HAP-1 (cell line): ENCODE measurements at places on chromosomes 5 and 9.

- DNase-seq: no peak
These were observed 59.9 kb upstream of the PLPP1 start for GRCh38 chr5:55594671-55595070.

GRCh38 chr5:14766584-14766983, 102.1 kb downstream of the OTULIN start:
- no peak for DNase-seq

DNA sequence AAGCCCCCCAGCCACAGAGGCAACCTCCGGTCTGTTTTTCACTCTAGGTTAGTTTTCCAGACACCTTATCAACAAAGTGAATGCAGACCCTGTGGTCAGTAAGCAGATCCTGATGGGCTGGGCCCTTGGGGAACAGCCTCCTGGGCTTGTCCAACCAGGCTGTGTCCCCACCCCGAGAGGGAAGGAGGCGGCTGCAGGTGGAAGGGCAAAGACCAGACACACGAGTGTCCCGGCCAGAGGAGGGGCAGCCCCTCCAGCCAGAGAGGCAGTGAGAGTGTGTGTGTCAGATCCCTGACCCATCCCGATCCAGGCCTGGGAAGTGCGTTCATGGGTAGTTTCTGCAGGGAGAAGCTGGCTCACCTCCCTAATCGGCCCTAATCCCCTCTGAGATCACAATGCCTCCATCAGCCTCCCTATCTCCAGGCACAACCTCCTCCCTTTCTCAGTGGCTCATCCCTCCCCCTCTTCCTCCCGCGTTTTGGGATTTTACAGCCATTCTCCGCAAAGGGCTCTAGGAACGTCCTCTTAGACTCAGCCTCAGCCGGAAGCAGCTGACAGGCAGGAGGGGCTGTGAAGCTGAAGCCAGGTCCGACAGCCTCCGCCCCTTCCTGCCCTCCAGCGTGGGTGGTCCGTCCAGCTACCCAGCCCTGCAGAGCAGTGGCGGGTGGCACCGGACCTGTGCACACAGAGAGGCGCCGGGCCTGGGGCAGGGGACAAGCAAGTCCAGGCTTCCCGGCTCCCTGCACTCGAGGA, 9.7 kb downstream of the SLC12A7 start:
- DNase-seq: no peak

DNA sequence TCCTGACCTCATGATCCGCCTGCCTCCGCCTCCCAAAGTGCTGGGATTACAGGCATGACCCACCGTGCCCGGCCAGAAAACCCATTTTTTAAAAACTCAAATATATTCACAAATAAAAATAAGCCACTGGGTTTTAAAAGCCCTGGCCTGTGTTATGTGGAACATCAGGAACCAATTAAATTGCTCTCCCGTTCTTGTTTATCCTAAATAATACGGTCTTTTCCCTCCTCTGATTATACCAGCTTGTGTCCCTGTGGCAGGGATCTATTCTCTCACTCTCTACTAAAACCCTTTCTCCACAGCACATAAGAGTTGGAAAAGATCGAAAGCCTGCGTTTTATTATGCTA, 30.1 kb upstream of the LPAR1 start:
- DNase-seq: no peak

GRCh38 chr9:114291064-114291474, 31.8 kb upstream of the ORM1 start:
- peak; percentile 81 for DNase-seq

DNA sequence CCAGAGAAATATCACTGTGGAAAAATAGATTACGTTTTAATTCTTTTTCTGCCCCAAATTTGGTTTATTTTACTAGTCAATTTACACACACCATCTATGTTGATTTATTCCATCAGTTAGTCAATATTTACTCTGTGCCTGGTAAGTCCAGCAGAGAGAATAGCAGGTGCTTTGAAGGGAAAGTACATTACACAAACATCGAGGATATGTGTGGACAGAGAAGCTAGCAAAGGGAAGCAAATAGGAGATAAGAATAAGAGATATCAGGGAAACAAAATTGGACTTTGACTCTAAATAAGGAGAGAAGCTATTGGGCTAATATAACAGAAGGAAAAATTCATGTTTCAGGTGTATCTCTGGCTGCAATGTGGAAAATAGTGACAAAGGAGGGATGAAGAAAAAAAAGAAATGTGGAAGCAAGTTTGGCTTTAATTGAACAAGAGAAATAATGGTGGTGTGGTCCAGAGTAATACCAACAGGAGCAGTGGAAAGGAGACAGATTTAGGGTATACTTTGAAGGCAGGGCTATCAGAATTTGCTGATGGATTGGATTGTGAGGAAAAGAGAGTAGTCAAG, 587.7 kb upstream of the CDH6 start:
- DNase-seq: no peak

- no peak for DNase-seq
These were observed 277.9 kb upstream of the CDH9 start for GRCh38 chr5:27316271-27316650.

- DNase-seq: no peak
These were observed 24.4 kb downstream of the IQGAP2 start for GRCh38 chr5:76427206-76428140.

- no peak for DNase-seq
These were observed 115.9 kb downstream of the PIK3R1 start for GRCh38 chr5:68331192-68332079.

DNA sequence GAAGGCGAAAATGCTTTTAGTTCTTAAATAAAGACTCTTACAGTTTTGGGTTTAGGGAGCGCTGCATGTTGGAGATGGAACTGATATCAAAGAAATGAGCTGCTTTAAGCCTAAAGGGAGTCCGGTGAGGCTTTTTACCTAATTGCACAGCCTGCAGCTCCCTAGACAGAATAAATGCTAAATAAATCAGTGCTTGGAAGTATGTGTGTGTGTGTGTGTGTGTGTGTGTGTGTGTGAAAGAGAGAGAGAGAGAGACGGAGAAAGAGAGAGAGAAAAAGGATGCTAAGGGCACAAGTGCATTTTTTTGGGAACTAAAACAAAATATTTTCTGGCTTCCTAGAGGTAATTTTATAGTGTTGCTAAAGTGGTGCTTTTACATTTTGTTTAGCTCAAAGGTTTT, 88.4 kb downstream of the MTRR start:
- DNase-seq: no peak

DNA sequence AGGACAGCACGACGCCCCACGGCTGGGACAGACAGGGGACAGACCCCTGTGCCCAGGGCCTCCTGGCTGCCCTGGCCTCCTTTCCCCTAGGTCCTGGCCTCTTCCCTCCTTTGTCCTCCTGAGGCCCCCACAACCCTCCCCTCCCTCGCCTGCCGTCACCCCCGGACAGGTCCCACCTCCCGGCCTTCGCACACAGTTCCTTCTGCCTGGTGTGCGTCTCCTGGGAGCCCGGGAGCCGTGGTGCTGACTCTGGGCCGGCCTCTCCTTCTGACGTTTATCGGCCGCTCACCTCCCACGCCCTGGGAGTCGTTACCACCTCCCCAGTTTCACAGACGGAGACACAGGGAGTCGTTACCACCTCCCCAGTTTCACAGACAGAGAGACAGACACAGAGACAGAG, 25.1 kb upstream of the NOTCH1 start:
- no peak for DNase-seq

DNA sequence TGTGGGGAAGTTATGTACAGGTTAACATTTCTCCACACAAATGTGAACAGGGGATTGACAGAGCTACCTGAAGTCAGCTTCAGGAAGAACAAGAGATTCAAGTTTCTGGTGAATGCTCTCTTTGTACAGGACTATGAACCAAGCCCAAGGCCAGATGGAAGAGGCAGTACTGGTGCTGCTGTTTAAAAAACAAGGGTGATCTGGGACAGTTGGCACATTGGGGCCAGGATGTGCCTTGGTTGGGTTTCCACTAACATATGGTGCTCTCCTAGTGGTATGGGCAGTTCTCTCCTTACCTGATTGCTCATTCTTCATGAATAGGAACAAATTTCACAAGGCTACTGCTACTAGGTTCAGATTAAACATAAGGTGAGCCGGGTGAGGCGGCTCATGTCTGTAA, 40.0 kb downstream of the MTMR12 start:
- no peak for DNase-seq

DNA sequence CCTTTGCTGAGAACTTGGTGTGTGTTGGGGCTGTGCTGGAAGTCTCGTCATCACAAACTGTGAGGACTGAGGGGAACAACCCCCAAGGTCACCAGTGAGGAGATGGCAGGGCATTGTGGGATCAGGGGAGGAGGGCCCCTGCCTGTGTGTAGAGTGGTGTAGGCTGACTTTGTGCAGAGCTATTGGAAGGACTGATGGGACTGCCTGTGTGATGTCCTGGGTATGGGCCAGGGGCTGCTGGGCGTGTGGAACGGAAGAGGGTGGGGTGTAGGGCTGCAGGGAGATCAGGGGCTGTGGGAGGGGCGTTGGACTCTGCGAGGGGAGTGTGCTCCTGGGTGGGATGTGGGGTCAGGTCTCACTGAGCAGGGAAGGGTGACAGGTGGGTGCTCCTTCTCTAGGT, 3.6 kb downstream of the WNK2 start:
- DNase-seq: no peak

DNA sequence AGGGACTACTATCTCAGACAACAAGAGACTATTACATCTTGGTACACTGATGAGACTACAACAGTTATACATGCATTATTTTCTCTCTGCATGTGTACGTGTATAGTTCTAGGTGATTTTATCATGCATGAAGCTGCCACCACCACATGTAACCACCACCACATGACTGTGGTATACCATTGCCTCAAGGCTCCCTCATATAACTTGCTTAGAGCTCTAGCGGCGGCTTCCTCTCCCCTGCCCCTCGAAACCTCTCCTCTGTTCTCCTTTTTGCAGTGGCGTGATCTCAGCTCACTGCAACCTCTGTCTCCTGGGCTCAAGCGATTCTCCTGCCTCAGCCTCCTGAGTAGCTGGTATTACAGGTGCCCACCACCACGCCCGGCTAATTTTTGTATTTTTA, 162.3 kb downstream of the AOPEP start:
- no peak for DNase-seq

DNA sequence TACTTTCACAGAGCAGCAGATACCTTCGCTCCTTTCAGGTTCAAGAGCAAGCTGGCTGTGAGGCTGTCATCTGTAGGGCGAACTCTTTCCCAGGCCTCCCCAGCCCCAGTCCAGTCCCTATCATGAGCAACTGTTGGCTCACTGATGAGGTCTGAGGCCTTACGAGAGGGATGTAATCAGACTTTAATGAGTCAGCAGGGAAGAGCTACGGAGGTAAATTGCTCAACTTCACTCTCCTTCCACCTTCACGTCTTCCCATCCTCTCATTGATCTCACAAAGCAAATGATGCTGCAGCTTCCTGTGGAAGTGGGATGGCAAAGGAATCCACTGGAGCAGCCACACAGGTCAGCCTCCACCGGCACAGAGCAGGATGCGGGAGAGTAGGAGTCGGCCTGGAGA, 130.7 kb upstream of the TBCA start:
- DNase-seq: no peak

- DNase-seq: no peak
These were observed 126.8 kb upstream of the PTPN3 start for GRCh38 chr9:109624896-109625295.

DNA sequence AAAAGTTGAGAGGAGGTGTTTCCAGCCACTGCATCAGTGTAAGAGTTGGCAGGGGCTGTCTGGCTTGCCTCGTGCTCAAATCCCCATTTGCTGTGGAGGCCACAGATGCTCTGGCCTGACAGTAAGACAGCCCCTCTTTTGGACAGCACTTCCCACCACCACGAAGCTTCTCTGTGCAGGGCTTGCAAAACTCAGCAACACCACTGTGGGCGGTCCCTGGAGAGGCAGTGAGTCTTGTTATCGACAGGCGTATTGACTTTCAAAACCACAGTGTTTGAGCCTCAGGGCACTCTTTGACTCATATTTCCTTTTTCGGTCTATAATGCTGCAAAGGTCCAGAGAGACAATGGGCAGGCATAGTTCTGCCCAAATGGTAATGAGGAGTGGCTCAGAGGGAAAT, 539.5 kb downstream of the EBF1 start:
- DNase-seq: no peak

- no peak for DNase-seq
These were observed 103.0 kb upstream of the FTMT start for GRCh38 chr5:121748686-121749085.

- no peak for DNase-seq
These were observed 1.3 kb upstream of the CDHR2 start for GRCh38 chr5:176547802-176548201.

DNA sequence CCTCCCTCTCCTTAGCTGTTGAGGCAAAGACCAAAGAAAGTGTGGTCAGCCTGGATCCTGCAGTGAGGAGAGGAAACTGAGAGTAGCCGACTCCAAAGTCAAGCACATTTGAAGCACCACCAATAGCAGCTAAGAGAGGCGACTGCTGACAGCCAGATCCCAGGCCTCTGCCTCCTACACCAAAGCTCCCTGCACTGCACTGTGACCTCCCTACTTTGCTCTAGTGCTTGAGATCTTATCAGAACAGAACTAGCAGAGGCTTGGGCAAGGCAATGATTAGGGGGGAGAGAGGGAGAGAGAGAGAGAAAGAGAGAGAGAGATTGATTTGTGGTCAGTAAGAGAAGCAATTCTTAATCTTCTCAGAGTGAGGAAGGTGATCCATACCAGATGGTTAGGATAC, 216.3 kb downstream of the CDK5RAP2 start:
- no peak for DNase-seq

- no peak for DNase-seq
These were observed 104.7 kb downstream of the CMYA5 start for GRCh38 chr5:79794347-79794746.

- DNase-seq: no peak
These were observed 299.7 kb downstream of the NFIB start for GRCh38 chr9:14014218-14014617.

DNA sequence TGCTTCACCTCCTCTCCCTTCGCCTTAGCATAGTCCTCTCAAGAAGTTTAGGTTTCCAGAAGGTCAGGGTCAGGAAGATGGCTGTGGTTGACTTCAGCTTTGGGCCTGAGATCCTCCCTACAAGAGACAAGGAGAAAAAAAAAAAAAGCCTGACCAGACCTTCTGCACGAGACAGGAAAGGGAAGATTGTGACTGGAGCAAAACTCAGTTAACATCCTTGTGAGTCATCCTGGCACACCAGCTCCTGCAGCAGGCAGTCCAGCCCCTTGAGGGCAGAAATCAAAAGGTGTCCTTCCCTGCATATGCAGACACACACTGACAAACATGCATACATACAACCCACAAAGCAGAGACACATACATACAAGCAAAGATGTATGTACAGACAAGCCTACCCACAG, 18.0 kb upstream of the ENHO start:
- peak; percentile 0 for DNase-seq

- DNase-seq: no peak
These were observed 229.7 kb upstream of the PIK3R1 start for GRCh38 chr5:67985686-67986387.
